ENCODE measurements at places on chromosomes 11 and 22.

GRCh38 chr22:35330258-35330861 is 30.7 kb downstream of the TOM1 start:
- peak; percentile 89 for DNase-seq

DNA sequence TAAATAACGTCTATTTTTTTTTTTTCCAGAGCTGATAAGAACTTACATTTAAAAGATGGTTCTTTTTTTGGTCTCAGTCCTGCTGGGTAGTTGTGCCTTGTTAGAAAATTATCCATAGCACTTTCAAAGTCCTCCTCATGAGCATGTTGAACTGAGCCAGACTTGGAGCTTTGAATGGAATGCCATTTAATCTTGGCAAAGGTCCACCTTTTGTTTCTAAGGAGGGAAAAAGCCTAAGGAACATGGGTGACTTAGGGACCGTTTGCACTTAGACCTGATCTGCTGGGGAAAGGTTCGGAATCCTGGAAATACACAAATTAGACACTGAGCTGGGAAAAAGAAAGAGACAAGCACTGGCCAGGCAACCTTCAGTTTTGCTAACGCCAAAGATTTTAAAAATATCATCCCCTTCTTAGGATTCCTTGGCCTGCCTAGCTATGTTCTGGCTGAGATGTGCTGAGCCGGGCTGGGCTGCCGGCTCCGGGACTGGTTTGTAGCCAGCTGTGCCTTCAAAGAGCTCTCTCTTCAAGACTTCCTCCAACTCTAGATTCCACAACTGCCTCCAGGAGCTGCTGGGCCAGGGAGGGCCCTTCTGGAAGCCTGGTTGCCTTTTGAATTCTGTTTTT is 67.4 kb downstream of the ENDOD1 start:
- DNase-seq, result no peak

- DNase-seq, result no peak
Observed at GRCh38 chr22:40004836-40005235, 10.1 kb downstream of the FAM83F start.

DNA sequence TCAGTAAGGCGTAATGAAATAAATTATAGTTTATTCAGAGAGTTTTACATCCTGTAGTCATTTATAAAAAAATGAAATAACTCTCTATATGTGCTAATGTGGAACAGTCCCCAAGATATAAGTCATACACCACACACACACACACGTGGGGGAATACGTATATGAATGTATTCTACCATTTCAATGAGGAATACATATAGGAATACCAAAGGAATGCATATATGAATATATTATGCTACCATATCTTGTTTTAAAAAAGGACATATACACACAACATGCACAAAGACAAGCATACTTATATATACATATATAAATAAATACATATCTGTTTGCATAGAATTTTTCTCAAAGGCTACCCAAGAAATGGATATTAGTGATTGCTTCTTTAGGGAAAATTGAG is 39.6 kb upstream of the GRIK4 start:
- no peak for DNase-seq

GRCh38 chr11:34823639-34824038 is 92.5 kb downstream of the APIP start:
- no peak for DNase-seq

Measured in suppressor macrophage treated with lipopolysaccharide for 1 hour (primary cell).